ENCODE measurements at places on chromosomes 3 and 15. TPM values are rescaled to one million over a fixed set of nuclear protein-coding genes. Genes with fewer than 3 reads are reported as not detected.

Gene UROC1
- polyA plus RNA-seq, result not detected

Gene SLC38A3
- 3.4 TPM for polyA plus RNA-seq

Gene C3orf18
- 18.9 TPM for polyA plus RNA-seq

Gene GUCA1C
- polyA plus RNA-seq, result not detected

Gene GOLGA6B
- polyA plus RNA-seq, result 0.09 TPM

Gene ROBO2
- polyA plus RNA-seq, result 4.2 TPM

Data from muscle of arm (tissue), 14 donors.